Stimulated activated CD4-positive, alpha-beta T cell treated with anti-CD3 and anti-CD28 coated beads, TNF-alpha, amount 100 ng/mL, for 24 hours (primary cell): ENCODE measurements at places on chromosomes 6 and 20.

- no peak for DNase-seq
Observed at GRCh38 chr20:7703996-7704395, 236.3 kb downstream of the HAO1 start.

GRCh38 chr6:13429406-13429753 is 58.0 kb downstream of the GFOD1 start:
- DNase-seq = no peak

- DNase-seq = no peak
Observed at GRCh38 chr6:24274441-24275083, 83.3 kb downstream of the DCDC2 start.

DNA sequence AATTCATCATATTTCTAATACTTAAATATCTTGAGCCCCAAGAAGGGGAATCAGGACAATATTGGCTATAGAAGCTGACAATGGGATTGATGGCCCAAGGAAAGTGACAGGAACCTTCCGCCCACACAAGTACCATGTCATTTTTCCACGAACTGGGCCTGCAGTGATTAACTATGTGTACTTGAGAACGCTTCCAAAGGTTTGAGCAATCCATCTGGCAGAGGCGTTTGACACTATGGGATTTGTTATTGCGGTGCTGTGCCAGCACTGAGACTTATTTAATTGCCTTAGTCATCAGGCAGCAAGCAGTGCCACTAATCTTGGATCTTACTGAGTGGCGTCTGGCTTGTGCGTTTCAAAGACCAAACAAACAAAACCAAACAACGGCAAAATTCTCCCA is 135.6 kb upstream of the UST start:
- no peak for DNase-seq

DNA sequence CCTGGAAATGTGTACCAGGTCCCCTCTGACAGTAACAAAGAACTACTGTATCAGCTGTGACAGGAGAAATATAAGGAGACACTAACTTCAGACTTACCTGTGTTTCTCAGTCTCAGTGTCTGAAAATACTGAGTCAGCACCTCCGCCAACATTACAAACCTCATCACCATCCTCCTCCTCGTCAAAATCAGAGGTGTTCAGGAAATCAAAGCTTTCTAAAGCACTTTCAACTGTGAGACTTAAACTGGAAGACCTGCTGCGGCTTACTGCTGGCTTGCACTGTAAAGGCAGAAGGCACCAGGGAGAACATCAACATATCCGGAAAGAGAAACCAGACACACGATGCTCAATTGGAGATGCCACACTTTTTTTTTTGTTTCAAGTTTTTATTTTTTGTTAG is 40.3 kb upstream of the ARMH2 start:
- no peak for DNase-seq

GRCh38 chr6:129766959-129767728 is 57.2 kb upstream of the ARHGAP18 start:
- DNase-seq = peak; percentile 62
